Psoas muscle (tissue), 8 donors: ENCODE measurements at places on chromosomes 7 and 10.

- H3K4me1 ChIP-seq: no peaks in the 10 kb centered on the region
- no peaks in the 10 kb centered on the region for H3K36me3 ChIP-seq
- no peak overlapping the region for H3K27ac ChIP-seq
- no peak for DNase-seq
- no peaks in the 10 kb centered on the region for H3K27me3 ChIP-seq
Measured at GRCh38 chr10:89515031-89515841, 20.2 kb downstream of the SLC16A12 start.

GRCh38 chr7:7264306-7265040, 82.1 kb downstream of the C1GALT1 start:
- H3K27ac ChIP-seq: no peak overlapping the region
- H3K27me3 ChIP-seq: no peaks in the 10 kb centered on the region
- no peak overlapping the region for H3K4me3 ChIP-seq
- no peaks in the 10 kb centered on the region for H3K4me1 ChIP-seq

DNA sequence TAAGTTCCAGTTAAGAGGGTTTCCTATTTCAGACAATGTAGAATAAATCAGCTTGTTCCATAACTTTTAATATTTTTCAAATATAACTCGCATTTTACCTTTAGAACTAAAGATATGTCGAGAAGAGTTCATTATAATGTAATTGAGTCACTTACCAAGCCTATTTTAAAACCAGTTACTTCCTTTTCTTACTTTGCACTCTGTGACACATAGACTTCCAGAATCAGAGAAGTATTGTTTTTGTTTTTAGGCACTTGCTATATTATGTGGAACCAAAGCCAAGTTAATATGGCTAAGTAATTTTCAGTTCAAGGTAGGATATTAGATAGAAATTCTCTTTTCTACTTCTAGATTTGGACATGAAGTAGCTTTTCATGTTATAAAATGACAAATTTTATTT, 182.7 kb upstream of the PRPS1L1 start:
- no peak overlapping the region for H3K4me3 ChIP-seq
- DNase-seq: no peak
- no peaks in the 10 kb centered on the region for H3K27me3 ChIP-seq
- H3K36me3 ChIP-seq: no peaks in the 10 kb centered on the region
- H3K4me1 ChIP-seq: no peaks in the 10 kb centered on the region
- no peak overlapping the region for H3K27ac ChIP-seq

DNA sequence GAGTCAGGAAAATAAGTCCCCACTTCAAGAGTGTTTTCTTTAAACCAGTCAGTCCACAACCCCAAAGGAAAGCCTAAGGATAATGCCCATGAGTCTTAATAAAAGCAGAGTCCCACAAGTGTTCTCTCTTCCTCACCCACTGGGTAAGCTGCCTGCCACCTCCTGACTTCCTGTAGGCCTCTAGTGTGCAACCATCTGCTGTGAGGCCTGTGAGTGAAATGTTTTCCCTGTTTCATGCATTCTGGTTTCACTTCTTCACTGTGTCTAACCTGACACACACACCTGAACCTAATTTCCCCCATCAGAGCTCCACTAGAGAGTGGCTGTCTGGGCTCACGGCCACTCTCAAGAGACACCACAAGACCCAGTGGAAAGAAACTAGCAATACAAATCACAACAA, 38.9 kb upstream of the GDF10 start:
- no peak overlapping the region for H3K4me3 ChIP-seq
- no peaks in the 10 kb centered on the region for H3K27me3 ChIP-seq
- H3K27ac ChIP-seq: no peak overlapping the region
- H3K4me1 ChIP-seq: no peaks in the 10 kb centered on the region

DNA sequence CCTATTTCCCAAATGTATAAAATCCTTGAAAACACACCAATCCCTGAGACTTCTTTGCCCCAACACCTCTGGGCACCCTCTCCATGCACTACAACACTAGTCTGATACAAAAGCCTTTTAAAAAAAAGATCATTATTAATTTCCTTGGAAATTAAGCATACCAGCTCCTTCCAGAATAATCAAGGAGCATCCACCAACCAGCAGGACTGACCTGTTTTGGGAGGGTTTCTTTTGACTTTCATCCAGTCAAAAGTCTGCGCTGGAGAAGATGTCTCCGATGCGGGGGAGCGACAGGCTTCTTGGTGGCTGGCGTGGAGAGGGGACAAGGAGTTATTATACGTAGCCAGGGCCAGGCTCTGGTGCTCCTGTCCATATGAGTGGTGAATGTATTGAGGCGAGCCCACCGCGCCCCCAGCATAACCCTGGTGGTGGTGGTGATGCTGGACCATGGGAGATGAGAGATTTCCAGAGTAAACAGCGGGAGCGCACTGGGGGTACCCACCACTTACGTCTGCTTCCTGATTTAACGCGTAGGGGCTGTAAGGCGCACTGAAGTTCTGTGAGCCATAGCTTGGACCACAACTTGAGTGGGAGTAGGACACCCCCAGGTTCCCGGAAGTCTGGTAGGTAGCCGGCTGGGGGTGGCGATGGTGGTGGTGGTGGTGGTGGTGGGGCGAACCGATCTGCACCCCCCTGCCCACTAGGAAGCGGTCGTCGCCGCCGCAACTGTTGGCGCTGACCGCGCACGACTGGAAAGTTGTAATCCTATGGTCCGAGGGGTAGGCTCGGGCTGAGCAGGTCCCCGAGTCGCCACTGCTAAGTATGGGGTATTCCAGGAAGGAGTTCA, 527 bp downstream of the HOXA1 start:
- H3K4me1 ChIP-seq: peaks cover 9% of the 10 kb centered on the region
- no peaks in the 10 kb centered on the region for H3K36me3 ChIP-seq
- no peak for DNase-seq
- peak overlapping the region; percentile 98 for H3K4me3 ChIP-seq
- H3K27me3 ChIP-seq: no peaks in the 10 kb centered on the region
- H3K27ac ChIP-seq: no peak overlapping the region

GRCh38 chr7:151550656-151551286, 31.1 kb upstream of the RHEB start:
- H3K36me3 ChIP-seq: no peaks in the 10 kb centered on the region
- no peaks in the 10 kb centered on the region for H3K27me3 ChIP-seq
- no peak overlapping the region for H3K27ac ChIP-seq
- no peak for DNase-seq
- H3K4me3 ChIP-seq: no peak overlapping the region
- H3K4me1 ChIP-seq: peaks cover 8% of the 10 kb centered on the region

DNA sequence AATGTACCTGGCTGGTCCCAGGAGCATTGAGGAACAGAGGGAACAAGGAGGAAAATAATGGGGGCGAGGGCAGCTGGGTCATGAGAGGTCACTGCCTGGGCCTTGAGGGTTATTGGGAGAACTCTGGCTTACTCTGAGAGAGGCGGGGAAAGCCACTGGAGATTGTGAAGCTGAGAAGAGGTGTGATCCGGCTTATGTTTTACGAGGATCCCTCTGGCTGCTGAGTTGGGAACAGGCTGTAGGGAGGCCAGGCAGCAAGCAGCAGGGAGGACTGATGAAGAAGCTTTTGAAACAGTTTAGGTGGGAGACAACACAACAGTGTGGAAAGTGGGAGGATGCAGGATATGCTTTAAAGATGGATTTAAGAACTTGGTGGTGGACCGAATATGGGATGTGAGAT, 87.3 kb downstream of the FANK1 start:
- H3K27me3 ChIP-seq: no peaks in the 10 kb centered on the region
- H3K4me3 ChIP-seq: no peak overlapping the region
- H3K27ac ChIP-seq: no peak overlapping the region
- H3K4me1 ChIP-seq: no peaks in the 10 kb centered on the region
- DNase-seq: no peak

DNA sequence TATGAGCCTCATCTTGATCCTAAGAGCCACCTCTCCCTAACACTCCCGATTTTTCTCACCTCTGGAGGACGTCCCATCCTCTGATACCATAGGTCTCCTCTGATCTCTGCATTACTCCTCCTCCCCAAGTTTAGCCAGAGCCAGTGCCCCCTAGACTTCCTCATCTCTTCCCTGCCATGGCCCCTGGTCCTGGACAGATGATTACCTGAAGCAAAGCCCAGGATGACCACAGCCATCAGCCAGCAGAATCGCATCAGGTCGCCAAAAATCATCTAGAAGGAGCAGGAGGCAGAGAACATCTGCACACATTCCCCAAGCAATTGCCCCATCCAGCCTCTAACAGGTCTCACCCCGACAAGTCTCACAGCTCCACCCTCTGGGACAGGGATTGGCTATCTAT, 11.7 kb downstream of the TRPV6 start:
- H3K4me3 ChIP-seq: no peak overlapping the region
- no peaks in the 10 kb centered on the region for H3K36me3 ChIP-seq
- no peak for DNase-seq
- H3K27me3 ChIP-seq: no peaks in the 10 kb centered on the region
- H3K27ac ChIP-seq: no peak overlapping the region

- no peak overlapping the region for H3K27ac ChIP-seq
- H3K27me3 ChIP-seq: no peaks in the 10 kb centered on the region
- DNase-seq: no peak
- H3K36me3 ChIP-seq: no peaks in the 10 kb centered on the region
- no peak overlapping the region for H3K4me3 ChIP-seq
Measured at GRCh38 chr10:114319406-114320248, 80.6 kb downstream of the VWA2 start.

- H3K4me3 ChIP-seq: no peak overlapping the region
- DNase-seq: no peak
- no peaks in the 10 kb centered on the region for H3K36me3 ChIP-seq
- no peak overlapping the region for H3K27ac ChIP-seq
Measured at GRCh38 chr7:97450516-97450915, 281.4 kb upstream of the TAC1 start.

DNA sequence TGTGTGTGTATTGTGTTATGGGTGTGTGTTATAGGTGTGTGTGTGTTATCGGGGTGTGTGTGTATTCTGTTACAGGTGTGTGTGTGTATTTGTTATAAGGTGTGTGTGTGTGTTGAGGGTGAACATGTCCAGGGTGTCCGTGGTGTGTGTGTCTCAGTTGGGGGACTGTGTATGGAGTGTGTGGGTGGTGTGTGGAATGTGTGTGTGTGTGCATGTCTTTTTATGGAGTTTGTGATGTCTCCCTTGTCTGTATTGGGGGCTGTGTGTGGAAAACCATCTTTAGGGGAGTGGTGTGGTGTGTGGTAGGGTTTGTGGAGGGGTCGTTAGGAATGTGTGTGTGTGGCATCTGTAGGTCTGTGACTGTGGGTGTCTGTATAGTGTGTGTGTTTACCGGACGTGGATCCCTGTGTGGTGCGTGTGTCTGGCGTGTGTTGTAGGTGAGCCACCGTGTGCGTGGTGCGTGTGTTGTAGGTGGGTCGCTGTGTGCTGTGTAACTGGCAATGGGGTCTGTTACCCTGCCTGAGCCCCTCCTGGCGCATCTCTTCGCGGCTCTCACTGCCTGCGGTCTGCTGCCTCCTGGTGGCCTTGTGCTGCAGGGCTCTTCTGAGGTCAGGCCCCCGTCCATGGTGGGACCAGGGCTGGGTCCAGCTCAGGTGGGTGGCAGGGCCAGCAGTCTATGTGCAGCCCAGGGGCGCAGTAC, 61.7 kb downstream of the PALD1 start:
- H3K27ac ChIP-seq: no peak overlapping the region
- DNase-seq: no peak
- no peak overlapping the region for H3K4me3 ChIP-seq
- H3K36me3 ChIP-seq: peaks cover 2% of the 10 kb centered on the region
- H3K27me3 ChIP-seq: peaks cover 2% of the 10 kb centered on the region

DNA sequence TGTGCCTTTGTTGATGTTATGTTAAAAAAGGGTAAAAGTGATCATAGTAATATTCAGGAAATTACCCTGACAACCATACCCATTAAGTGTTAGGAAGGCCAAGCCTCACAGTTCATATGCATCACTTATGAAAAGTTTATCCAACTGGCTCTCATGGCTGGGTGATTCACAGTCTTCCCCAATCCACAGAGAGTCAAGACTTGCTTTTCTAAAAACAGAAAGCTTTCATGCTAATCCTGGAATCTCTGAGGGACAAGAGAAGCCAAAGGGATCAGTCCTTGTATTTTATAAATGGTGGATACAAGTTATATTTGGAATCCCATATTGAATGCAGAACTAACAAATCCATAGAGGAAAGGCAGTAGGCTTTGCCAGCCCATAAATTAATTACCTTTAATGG, 218.3 kb downstream of the JAZF1 start:
- DNase-seq: no peak
- H3K36me3 ChIP-seq: no peaks in the 10 kb centered on the region
- H3K27me3 ChIP-seq: no peaks in the 10 kb centered on the region
- H3K4me3 ChIP-seq: no peak overlapping the region

DNA sequence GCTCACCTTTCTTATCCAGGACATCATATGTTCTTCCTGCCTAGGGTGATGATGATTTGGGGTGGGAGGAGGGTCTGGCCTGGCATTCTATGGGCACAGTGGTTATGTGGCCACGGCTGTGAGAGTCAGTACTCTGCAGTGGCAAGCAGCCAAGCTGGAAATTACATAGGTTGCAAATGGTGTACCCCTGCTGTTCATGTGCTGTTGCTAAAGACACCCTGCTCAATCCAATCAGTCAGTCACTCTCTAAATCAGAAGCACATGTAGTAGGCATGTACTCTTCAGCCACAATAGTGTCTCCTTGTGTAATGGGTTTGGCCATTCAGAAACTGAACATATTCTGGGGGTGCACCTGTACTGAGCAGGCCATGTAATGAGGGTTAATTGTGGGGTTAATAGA, 449.1 kb upstream of the ANKRD30A start:
- no peaks in the 10 kb centered on the region for H3K36me3 ChIP-seq
- H3K4me3 ChIP-seq: no peak overlapping the region
- no peaks in the 10 kb centered on the region for H3K4me1 ChIP-seq
- DNase-seq: no peak

GRCh38 chr7:150357270-150357669, 11.4 kb upstream of the REPIN1 start:
- peaks cover 14% of the 10 kb centered on the region for H3K4me1 ChIP-seq
- no peak for DNase-seq
- H3K27me3 ChIP-seq: no peaks in the 10 kb centered on the region
- H3K36me3 ChIP-seq: no peaks in the 10 kb centered on the region

DNA sequence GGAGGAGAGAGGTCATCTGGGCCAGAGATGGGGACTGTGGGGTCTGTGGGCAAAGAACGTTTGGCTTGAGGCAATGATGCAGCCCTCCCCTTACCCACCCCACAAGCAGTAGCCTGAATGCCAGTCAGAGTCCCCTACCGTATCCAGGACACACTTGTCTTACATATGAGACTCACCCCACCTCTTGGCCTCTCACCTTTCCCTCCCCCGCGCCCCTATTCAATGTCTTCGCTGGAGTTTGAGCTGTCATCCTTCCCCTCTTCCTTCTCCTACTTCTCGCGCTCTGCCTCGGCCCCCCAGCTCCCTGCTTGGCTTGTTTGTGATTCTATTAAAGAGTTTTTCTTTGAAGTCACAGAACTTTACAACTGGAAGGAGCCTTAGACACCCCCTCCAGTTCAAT, 8.9 kb downstream of the PRRT4 start:
- H3K4me1 ChIP-seq: peaks cover 5% of the 10 kb centered on the region
- H3K27ac ChIP-seq: no peak overlapping the region
- H3K4me3 ChIP-seq: no peak overlapping the region
- no peak for DNase-seq
- no peaks in the 10 kb centered on the region for H3K27me3 ChIP-seq

- no peak overlapping the region for H3K27ac ChIP-seq
- no peaks in the 10 kb centered on the region for H3K36me3 ChIP-seq
- no peak for DNase-seq
- H3K27me3 ChIP-seq: no peaks in the 10 kb centered on the region
Measured at GRCh38 chr10:105150259-105150880, 509.3 kb downstream of the SORCS3 start.

GRCh38 chr10:115129752-115130151, 36.6 kb downstream of the ATRNL1 start:
- H3K4me1 ChIP-seq: no peaks in the 10 kb centered on the region
- no peak overlapping the region for H3K27ac ChIP-seq
- no peak overlapping the region for H3K4me3 ChIP-seq
- no peak for DNase-seq
- H3K27me3 ChIP-seq: no peaks in the 10 kb centered on the region
